Upper lobe of left lung (tissue), 6 donors: ENCODE measurements at places on chromosomes 5 and 9. TPM values are rescaled to one million over a fixed set of nuclear protein-coding genes. Genes with fewer than 3 reads are reported as not detected.

GRCh38 chr9:696332-697323, 144.9 kb upstream of the DMRT1 start:
- H3K27me3 ChIP-seq = no peaks in the 10 kb centered on the region
- DNase-seq = no peak
- peaks cover 27% of the 10 kb centered on the region for H3K4me1 ChIP-seq
- no peak overlapping the region for H3K4me3 ChIP-seq
- no peak overlapping the region for H3K27ac ChIP-seq

CKMT2 gene
- total RNA-seq = not detected

- no peak for DNase-seq
- no peak overlapping the region for H3K4me3 ChIP-seq
- H3K4me1 ChIP-seq = peaks cover 40% of the 10 kb centered on the region
- H3K27me3 ChIP-seq = no peaks in the 10 kb centered on the region
Observed at GRCh38 chr5:140292212-140293036, 10.5 kb downstream of the PFDN1 start.

- no peaks in the 10 kb centered on the region for H3K4me1 ChIP-seq
- H3K4me3 ChIP-seq = no peak overlapping the region
- no peak for DNase-seq
- no peaks in the 10 kb centered on the region for H3K27me3 ChIP-seq
- H3K36me3 ChIP-seq = no peaks in the 10 kb centered on the region
- no peak overlapping the region for H3K27ac ChIP-seq
Observed at GRCh38 chr9:69339620-69340019, 14.6 kb downstream of the ENTREP1 start.

- no peak overlapping the region for H3K4me3 ChIP-seq
- no peak overlapping the region for H3K27ac ChIP-seq
- H3K4me1 ChIP-seq = no peaks in the 10 kb centered on the region
- H3K27me3 ChIP-seq = no peaks in the 10 kb centered on the region
Observed at GRCh38 chr9:91006046-91006445, 204.4 kb downstream of the SYK start.

ESM1 gene
- 2.0 TPM for total RNA-seq

WNT8A gene
- not detected for total RNA-seq

DNA sequence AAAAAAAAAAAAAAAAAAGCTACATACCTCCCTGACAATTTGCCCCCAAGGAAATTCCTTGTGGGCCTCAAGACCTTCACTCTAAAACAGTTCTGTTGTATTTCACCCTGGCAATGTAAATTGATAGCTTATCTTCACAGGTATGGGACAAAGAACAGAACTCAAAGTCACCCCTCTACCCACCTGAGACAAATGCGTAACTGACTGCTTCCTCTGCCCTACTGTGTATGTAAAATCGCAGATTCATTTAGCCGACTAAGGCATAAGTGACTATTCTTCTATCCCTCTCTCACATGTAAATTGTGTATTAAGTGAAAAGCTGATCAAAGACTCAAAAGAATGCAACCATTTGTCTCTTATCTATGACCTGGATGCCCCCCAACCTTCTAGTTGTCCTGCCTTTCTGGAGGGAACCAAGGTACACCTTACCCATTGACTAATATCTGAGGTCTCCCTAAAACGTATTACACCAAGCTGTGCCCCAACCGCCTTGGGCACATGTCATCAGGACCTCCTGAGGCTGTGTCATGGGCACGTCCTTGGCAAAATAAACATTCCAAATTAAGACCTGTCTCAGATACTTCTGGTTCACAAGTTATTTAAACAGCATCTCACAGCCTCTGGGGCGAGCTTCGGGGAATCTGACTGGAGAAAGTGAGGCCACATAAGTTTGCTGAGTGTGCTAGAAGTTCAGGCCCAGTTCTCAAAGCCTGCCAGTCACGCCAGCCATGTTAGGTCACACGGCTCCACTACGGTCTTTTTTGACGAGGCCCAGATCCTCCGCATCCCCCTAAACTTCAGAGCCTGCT, 954 bp downstream of the TBCA start:
- H3K27ac ChIP-seq = peak overlapping the region; percentile 93
- H3K36me3 ChIP-seq = no peaks in the 10 kb centered on the region
- no peaks in the 10 kb centered on the region for H3K27me3 ChIP-seq
- no peak for DNase-seq
- peaks cover 25% of the 10 kb centered on the region for H3K4me1 ChIP-seq

DNA sequence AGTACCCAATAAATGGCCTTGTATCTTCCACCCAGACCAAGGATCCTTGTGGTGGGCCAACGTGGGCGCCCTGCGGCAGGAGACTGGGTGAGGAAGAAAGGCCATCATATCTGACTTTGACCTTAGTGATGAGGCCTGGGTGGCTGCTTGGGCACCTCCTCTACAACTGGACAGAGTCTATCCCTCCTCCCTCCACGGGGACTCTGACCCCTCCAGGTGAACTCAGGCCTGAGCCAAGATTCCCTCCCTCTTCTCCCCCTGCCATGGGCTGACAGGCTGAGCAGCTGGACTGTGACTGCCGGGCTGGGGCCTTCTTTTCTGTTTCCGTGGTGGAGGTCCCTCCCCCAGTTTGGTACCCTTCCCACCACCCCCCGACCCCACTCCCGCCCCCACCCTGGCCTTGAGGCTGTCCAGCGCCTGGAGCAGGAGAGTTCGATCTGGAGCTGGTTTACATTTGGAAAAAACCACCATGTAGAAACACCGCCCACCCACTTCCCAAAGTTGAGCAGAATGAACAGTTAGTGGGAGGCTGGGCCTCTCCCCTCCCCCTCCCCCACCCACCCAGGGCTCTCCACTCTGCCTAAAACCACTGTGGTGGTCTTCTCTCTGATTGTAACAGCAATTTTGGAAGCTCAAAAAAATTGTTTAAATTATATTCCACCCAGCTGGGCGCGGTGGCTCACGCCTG, 1.2 kb upstream of the PHYHD1 start:
- no peak for DNase-seq
- no peak overlapping the region for H3K4me3 ChIP-seq
- peaks cover 71% of the 10 kb centered on the region for H3K4me1 ChIP-seq
- peaks cover 14% of the 10 kb centered on the region for H3K36me3 ChIP-seq
- peak overlapping the region; percentile 97 for H3K27ac ChIP-seq

- H3K4me3 ChIP-seq = no peak overlapping the region
- peak overlapping the region; percentile 24 for H3K27ac ChIP-seq
- no peak for DNase-seq
- H3K4me1 ChIP-seq = peaks cover 32% of the 10 kb centered on the region
Observed at GRCh38 chr9:133576875-133577736, 32.1 kb downstream of the FAM163B start.

GPR150 gene
- not detected for total RNA-seq

DNA sequence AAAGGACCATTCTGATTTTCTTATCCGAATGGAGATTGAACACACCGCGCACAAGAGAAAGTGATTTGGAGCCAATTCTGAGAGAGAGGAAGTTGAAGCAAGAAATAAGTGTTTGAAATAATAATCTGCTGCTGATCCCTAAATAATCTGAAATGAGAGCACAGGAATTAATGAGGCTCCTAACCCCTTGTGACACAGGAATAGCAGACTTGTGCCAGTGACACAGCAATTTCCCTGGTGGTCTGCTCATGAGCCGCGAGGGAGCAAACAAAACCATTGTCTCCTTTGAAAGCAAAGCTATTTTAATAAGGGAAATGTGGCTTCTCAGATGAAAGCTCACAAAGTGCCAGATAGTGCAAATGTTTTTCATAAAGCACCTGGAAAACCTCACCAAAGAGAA, 936.1 kb upstream of the WWC1 start:
- H3K4me3 ChIP-seq = no peak overlapping the region
- no peaks in the 10 kb centered on the region for H3K36me3 ChIP-seq
- no peak for DNase-seq
- H3K27me3 ChIP-seq = no peaks in the 10 kb centered on the region
- no peak overlapping the region for H3K27ac ChIP-seq
- no peaks in the 10 kb centered on the region for H3K4me1 ChIP-seq

GRCh38 chr9:98191671-98192502, 550 bp downstream of the CORO2A start:
- H3K4me1 ChIP-seq = peaks cover 17% of the 10 kb centered on the region

TRAF1 gene
- 4.3 TPM for total RNA-seq

FOXD4L3 gene
- not detected for total RNA-seq

SHOC1 gene
- not detected for total RNA-seq

- H3K4me3 ChIP-seq = no peak overlapping the region
- H3K4me1 ChIP-seq = no peaks in the 10 kb centered on the region
- no peaks in the 10 kb centered on the region for H3K27me3 ChIP-seq
- H3K36me3 ChIP-seq = no peaks in the 10 kb centered on the region
- DNase-seq = no peak
- no peak overlapping the region for H3K27ac ChIP-seq
Observed at GRCh38 chr5:92899611-92900010, 681.4 kb downstream of the NR2F1-AS1 start.

DNA sequence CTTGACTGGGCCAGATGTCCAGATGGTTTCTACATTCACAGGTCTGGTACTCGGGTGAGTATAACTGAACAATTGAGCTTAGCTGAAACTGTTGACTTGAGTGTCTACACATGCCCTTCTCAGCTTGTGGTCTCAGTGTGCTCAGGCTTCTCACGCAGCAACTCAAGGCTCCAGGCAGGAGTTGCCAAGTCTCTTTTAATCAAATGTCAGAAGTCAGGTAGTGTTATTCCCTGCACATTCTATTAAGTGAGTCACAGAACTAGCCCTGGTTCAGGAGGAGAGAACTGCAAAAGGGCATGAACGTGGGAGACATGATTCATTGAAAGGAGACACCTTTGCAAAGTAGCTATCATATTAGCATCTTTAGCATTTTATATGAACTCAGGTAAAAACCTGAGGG, 199.3 kb upstream of the ACTBL2 start:
- no peak overlapping the region for H3K4me3 ChIP-seq
- no peak for DNase-seq
- H3K27ac ChIP-seq = no peak overlapping the region
- H3K27me3 ChIP-seq = no peaks in the 10 kb centered on the region

NEURL1B gene
- 6.3 TPM for total RNA-seq

CER1 gene
- not detected for total RNA-seq

GRCh38 chr5:170471551-170472178, 32.2 kb upstream of the KCNIP1 start:
- H3K27ac ChIP-seq = no peak overlapping the region
- H3K36me3 ChIP-seq = no peaks in the 10 kb centered on the region
- H3K4me1 ChIP-seq = no peaks in the 10 kb centered on the region
- H3K27me3 ChIP-seq = no peaks in the 10 kb centered on the region

FUT7 gene
- 1.4 TPM for total RNA-seq

ZFR gene
- 59.7 TPM for total RNA-seq

EDIL3 gene
- 14.7 TPM for total RNA-seq

- DNase-seq = no peak
- H3K4me1 ChIP-seq = no peaks in the 10 kb centered on the region
Observed at GRCh38 chr5:180284149-180284548, 7.7 kb downstream of the MAPK9 start.

HRCT1 gene
- 10.9 TPM for total RNA-seq

- no peak overlapping the region for H3K27ac ChIP-seq
- no peak overlapping the region for H3K4me3 ChIP-seq
- H3K36me3 ChIP-seq = peaks cover 36% of the 10 kb centered on the region
Observed at GRCh38 chr5:38921174-38921573, 75.4 kb downstream of the OSMR start.

- peaks cover 15% of the 10 kb centered on the region for H3K4me1 ChIP-seq
- peak overlapping the region; percentile 58 for H3K4me3 ChIP-seq
- DNase-seq = peak; percentile 78
- H3K27me3 ChIP-seq = peaks cover 5% of the 10 kb centered on the region
- no peak overlapping the region for H3K27ac ChIP-seq
Observed at GRCh38 chr9:130171226-130172148, 717 bp upstream of the NCS1 start.

DNA sequence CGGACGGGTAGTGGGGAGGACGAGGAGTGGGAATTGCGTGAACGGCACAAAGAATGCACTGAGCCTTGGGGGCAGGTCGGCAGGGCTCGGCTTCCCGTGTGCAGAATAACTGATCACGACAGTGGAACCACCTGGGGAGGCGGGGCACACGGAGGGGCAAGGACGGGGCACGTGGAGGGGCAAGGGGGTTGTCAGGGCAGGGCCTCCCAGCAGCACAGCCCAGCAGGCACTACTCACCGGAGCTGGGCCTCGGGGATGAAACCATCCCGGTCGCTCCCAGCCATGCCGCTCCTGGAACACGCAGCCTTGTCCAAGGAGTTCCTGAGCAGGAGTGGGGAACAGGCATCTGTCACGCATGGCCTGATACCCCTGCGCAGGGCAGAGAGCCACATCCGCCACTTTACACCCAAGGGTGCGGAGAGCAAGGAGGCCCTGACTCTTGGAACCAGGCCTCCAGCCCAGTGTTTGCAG, 33.4 kb downstream of the SARDH start:
- DNase-seq = peak; percentile 53
- peaks cover 18% of the 10 kb centered on the region for H3K4me1 ChIP-seq
- H3K27ac ChIP-seq = no peak overlapping the region
- no peaks in the 10 kb centered on the region for H3K36me3 ChIP-seq

GRCh38 chr9:9799287-9799686, 813.5 kb downstream of the PTPRD start:
- H3K4me1 ChIP-seq = no peaks in the 10 kb centered on the region
- no peak for DNase-seq
- H3K36me3 ChIP-seq = no peaks in the 10 kb centered on the region
- no peak overlapping the region for H3K4me3 ChIP-seq
- H3K27me3 ChIP-seq = no peaks in the 10 kb centered on the region

GRCh38 chr5:82348784-82349425, 70.8 kb upstream of the RPS23 start:
- DNase-seq = no peak
- H3K27ac ChIP-seq = no peak overlapping the region
- H3K4me3 ChIP-seq = no peak overlapping the region
- no peaks in the 10 kb centered on the region for H3K36me3 ChIP-seq
- no peaks in the 10 kb centered on the region for H3K27me3 ChIP-seq
